Naive B cell (primary cell): ENCODE measurements at places on chromosomes 2 and 18.
A peak's percentile ranks its signal among the peaks of the same experiment; 100 is the strongest.

GRCh38 chr2:115739574-115739973, 1297.1 kb downstream of the DPP10 start:
- no peak for DNase-seq

- no peak for DNase-seq
Measured at GRCh38 chr2:10841547-10842219, 29.1 kb upstream of the PDIA6 start.

GRCh38 chr2:240161087-240161750, 20.8 kb upstream of the OTOS start:
- no peak for DNase-seq

GRCh38 chr18:8287196-8287885, 321.9 kb upstream of the RAB12 start:
- DNase-seq, result no peak

GRCh38 chr2:144431998-144432397, 87.9 kb downstream of the ZEB2 start:
- DNase-seq, result no peak

DNA sequence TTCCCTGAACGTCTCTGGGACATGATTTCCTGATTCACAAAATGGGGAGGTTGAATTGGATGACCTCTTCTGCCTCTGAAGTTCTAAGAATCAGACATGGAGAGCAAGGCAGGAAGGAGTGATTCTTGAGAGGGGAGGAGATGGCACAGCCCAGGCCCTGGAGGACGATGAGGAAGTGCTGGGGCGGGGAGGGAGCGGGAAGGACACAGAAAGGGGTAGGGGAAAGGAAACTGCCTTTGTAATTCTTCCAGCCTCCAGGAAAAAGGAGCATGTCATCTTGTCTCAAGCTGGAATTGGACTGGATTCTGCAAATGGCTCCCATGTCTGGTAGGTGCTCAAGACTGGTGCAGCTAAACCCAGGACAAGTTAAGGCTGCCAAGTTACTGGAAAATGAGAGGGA, 97.0 kb upstream of the NCK2 start:
- DNase-seq, result no peak

DNA sequence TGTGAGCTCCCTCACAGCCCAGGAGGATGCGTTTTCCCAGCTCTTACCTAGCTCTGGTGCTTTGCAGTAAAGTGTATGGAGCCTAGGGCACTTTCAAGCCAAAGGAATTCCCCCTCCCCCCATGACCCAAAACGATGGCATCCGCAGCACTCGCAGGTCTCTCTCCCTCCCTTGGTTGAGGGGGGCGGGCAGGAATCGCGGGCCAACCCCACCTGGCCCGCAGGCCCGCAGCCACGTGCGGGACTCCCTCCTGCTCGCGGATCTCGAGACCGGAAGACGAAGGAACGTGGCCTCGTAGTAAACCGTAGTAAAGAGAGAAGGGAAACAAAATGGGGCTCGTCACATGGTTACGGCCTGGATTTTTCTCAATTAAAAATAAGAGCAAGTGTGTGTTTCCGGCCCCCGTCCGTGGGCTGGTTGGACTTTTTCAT, 8.5 kb downstream of the IRS1 start:
- no peak for DNase-seq

DNA sequence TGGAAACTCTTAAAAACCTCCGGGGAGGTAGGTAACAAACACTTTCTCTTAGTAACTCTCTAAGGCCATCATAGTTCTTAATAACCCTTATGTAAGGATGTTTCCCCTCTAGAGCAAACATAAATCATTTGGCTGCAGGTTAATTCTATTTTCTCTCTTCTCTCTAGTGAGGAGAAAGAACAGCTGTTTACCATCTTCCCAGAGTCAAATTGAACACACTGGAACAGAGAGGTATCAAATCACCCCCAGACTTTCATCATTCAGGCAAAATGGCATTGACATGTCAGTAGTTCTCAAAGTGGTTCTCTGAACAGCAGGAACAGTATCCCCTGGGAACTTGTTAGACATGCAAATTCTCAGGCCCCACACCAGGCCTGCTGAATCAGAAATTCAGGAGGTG, 240.7 kb downstream of the MEIS1 start:
- no peak for DNase-seq

GRCh38 chr2:94982675-94983074, 42.8 kb upstream of the MAL start:
- no peak for DNase-seq

DNA sequence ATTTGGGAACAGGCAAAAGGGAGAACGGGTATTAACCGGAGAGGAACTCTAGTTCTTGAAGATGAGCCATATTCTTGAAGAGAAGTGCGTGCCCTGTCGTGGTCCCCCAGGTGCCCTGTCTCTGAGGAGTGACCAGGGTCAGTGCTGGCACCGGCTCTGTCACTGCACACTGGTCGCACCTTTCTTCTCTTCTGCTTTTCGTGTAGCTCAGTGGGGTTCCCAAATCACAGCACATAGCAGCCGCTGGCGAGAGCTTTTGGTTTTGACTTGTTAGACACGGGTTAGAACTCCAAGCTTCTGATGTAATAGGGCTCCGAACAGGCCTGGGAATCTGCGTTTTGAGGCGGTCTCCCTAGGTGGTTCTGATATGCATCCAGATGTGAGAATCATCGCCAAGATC, 18.4 kb upstream of the LRRTM1 start:
- DNase-seq, result no peak

- no peak for DNase-seq
Measured at GRCh38 chr2:25707927-25708590, 34.7 kb upstream of the DTNB start.

- no peak for DNase-seq
Measured at GRCh38 chr18:74501386-74501785, 5.2 kb downstream of the CNDP2 start.

- DNase-seq, result no peak
Measured at GRCh38 chr2:234375176-234375880, 121.6 kb downstream of the ARL4C start.

DNA sequence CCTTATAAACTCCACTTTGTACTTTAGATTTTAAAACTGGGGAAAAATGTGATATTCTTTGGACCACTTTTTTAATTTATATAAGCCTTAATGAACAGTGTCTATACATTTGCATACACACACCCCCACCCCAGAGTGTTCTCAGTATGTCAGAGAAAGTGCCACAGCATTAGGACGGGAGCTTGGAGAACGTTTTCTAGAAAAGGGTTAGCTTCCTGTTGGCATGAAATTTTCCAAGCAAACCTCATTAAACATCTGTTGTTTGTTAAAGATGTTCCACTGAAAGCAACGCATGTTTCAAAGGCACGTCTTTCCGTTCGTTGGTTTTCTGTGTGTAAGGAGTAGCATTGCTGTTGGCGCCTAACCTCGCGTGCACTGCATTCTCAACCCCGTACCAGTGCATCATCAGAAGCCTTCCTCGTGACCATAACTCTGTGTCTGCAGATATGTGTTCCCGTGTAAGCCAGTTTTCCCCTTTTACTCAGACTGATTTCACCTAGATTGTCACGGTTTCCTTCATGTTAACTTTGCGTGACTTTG, 228.5 kb downstream of the ALPK2 start:
- no peak for DNase-seq

DNA sequence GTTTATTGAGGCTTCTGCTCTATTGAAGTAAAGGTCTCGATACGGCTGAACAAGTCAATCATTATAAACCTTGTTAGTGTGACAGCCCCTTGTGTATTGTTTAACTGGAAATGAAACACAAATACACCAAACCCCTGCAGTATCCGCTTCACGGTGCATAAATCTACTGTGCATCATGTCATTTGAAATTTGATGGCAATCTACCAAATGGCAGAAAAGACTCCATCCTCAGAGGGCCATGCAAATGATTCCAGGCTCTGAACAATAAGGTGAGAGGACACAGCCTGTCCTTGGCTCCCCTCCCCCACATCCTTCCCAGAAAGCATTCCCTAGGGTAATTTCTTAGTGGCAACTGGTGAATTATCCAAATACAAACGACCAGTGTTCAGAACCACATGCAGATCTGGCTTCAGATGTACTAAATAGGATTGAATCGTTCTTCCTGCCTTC, 80.6 kb downstream of the ADCYAP1 start:
- no peak for DNase-seq

GRCh38 chr2:121273116-121273515, 11.9 kb downstream of the TFCP2L1 start:
- no peak for DNase-seq

GRCh38 chr2:3129867-3130266, 247.8 kb downstream of the EIPR1 start:
- no peak for DNase-seq

DNA sequence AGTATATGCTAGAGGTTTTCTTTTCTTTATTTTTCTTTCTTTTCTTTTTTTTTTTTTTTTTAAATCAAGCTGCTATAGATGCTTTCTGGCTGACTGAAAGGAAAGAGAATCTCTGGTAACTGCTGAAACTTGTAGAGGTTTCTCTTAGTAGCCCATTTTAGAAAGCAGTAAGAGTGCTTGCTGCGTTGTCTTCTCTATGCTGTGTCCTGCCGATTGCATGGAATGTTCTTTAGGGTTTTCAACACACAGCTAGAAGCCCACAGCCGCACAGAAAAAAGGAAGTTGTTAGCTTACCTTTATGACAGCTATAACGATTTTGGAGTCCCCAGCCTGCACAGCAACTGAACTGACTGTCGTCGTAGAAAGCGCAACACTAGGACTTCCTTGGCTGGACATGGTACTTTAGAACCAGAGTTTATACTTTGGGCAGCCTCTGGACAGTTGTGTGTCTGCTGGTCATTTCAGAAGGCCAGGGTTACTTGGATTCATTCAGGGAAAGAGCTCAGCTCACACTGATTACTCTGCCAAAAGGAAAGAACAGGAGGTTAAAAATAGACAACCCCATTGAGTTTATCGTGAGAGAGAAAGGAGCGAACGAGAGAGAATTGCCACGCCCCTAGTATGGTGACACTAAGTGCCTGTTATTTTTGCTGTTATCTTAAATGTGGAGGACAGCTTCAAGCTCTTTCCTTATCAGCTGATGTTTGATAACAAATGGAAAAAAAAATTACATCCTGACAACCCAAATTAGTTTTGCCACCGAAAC, at the start of gene CCDC141:
Gene CCDC141, minus strand, starts transcription at position 592 of the 766 bp plus-strand sequence. Its CDS starts 196 bp downstream, at position 396.
- DNase-seq, result peak; percentile 50

- DNase-seq, result no peak
Measured at GRCh38 chr2:95041824-95042442, 16.4 kb downstream of the MAL start.

GRCh38 chr2:173226899-173227698, 127.6 kb upstream of the CDCA7 start:
- no peak for DNase-seq

DNA sequence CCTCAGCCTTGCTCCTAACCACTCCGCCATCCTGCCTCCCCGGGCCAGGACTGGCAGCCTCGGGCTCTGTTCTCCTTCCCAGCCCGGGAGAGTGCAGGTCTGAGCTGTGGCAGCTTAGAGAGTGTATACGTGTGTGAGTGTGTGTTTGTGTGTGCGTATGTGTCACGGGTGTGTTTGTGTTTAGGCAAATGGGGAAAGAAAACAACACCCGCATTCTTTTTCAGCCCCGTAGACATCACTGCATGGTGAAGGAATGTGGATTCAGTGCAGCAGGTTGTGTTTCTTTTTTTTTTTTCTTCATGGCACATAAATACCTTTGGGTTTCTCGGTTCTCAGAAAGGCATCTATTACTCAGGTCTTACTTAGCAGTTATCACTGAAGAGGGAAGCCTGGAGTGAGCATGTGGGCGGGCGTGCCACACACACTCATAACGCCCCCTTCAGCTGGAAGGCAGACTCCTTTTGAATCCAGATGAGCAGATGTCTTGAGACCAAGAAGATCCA, 44.2 kb downstream of the GLI2 start:
- no peak for DNase-seq

DNA sequence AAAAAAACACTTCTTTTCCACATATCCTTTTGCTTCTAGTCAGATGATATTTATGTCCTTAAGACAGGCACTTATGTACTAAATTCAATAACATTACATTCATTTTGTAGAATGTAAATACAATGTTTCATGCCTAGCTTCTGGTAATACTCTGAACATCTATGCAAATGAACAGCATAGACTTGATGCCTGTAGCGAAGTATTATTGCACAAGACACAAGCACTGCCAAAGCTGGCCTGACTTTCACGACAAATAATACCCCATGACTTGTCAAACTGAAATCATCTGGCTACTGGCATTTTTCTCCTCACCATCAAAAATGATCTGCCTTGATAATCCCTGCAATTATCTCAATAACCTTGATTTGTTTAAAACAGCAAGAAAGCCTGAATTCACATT, 101.3 kb downstream of the L3MBTL4 start:
- DNase-seq, result no peak

GRCh38 chr2:172102391-172103359, at the start of gene DLX2:
Gene DLX2 (minus strand): TSS chr2:172102900. CDS start chr2:172102538, 362 bp downstream.
- DNase-seq, result no peak

GRCh38 chr2:178819992-178820391, 12.8 kb upstream of the TTN start:
- no peak for DNase-seq

DNA sequence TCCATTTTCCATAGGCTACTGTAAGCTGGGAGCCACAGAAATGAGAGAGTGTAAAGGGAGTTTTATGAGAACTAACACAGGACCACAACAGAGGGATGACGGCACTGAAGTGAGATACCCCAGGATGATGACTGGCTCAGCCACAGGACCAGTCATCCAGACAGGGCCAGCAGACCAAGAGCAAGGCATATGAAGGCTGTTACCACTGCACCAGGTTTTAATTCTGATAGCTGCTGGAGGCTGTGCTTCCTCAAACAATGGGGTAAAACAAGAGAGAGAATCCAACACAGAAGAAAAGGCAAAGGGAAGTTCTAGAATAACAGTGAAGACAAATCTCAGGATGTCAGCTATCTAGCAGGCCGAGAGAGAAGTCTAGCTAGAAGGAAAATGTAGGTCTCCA, 94.9 kb downstream of the BCL2 start:
- DNase-seq, result no peak

DNA sequence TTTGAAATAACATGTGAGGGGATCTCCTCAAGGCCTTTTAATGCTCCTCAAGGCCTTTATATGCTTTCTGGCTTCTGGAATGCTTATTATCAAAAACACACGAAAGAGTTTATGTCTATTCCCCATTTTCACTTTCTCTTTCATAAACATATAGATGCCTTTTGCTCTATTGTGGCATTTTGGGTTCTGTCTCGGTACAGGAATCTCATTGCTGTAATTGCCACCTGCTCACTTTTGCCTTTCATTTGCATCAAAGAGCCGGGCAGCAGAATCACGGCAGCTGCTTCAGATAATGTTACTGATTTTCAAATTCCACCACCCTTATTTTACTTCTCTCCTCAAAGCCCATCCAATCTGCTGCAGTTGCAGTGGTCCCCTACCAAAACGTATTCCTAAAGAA, 54.8 kb upstream of the LPIN2 start:
- DNase-seq, result no peak

DNA sequence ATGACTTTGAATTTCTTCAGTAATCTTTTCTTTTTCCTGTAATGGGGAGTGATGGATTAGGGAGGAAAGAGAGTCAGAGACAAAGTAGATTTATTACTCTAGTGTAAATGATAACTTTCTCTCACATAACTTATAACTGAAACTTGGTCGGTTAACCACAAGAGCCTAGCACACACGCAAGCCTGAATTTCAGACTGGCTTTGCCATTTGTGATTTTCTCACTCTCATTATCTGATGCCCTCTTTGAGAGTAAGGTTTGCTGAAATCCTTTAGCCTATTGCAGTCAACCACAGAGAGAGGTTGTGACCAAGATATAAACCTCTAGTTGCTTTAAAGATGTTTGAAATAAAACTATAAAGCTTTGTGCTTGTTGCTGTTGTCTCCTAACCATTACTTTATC, 117.9 kb upstream of the NETO1 start:
- DNase-seq, result no peak
